ENCODE measurements at places on chromosomes 6 and 20. TPM values are rescaled to one million over a fixed set of nuclear protein-coding genes. Genes with fewer than 3 reads are reported as not detected.

DNA sequence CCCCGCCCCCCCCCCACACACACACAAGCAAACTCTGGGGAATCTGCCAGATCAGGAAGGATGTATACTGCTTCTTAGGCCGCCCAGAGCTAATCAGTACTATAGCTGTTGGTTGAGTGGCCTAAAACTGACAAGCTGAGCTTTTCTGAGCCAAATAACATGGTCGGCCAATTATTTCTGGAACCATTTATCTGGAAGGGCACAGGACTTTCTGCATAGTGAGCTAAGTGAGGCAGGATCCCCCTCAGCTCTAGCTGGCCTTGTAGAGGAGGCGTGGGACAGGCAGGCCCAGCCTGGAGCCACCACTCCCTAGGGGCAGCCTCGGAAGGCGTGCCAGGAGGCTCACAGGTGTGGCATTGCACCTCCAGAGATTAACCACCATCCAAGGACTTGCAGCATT lies 200.1 kb downstream of the TMEM242 start:
- no peak for DNase-seq
- no peak overlapping the region for H3K27ac ChIP-seq
- no peak overlapping the region for H3K4me3 ChIP-seq
- no peaks in the 10 kb centered on the region for H3K36me3 ChIP-seq
- H3K4me1 ChIP-seq, result no peaks in the 10 kb centered on the region
- no peaks in the 10 kb centered on the region for H3K27me3 ChIP-seq

DNA sequence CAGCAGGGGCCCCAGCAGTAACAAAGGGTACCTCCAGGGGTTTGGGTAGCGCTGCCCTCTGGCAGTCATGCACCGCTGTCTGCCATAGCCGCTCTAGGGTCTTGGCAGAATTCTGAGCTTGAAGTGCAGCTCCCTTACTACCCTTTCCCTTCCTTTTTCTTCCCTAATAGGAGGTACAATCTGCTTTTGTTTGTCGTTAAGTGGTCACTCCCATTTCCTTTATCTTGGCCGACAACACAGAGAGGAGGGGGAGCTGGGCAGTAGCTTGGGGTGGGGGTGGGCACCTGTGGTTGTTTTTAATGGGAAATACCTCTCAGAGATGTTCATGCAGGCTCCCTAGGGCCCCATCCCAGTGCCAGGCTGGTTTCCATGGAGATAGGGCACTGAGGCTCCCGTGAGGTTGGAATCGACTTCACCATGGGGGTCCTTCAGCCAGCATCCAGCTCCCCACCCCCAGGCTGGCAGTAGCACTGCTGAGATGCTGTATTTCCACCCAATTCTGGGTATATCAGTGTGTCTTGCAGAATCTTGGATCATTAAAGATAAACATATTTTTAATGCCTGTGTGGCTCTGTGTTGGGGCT lies 18.6 kb downstream of the CCDC167 start:
- no peaks in the 10 kb centered on the region for H3K27me3 ChIP-seq
- DNase-seq, result no peak
- no peak overlapping the region for H3K27ac ChIP-seq
- H3K4me1 ChIP-seq, result peaks cover 24% of the 10 kb centered on the region

Gene IPCEF1
- total RNA-seq, result 86.4 TPM

Gene VGLL2
- total RNA-seq, result not detected
